D721Med (cell line): ENCODE measurements at places on chromosomes 2 and 18.
A peak's percentile ranks its signal among the peaks of the same experiment; 100 is the strongest.

DNA sequence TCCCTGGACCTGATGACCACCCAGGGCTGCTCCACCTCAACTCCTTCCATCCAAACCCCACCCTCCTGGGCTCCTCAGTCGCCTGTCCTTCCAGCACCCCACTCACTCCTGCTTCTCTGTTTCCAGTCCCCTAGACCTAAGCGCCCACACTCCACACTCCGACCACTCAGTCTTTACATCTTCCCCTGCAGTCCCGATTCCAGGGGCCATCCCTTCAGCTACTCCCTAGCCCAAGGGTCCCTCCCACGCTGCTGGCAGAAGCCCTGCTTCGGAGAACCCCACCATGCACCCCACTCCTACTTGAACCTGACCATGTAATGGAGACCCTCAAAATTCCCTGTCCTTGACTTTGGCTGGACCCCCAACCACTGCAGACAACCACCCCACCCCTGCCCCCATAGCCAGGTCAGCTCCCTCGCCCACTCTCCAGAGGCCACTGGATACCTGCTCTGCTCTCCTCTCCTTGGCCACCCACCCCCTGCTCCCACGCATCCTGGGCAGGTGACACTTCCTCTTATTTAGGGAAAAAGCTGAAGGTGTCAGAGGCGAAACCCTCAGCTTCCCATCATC lies 28.2 kb downstream of the EMX1 start:
- DNase-seq = no peak

DNA sequence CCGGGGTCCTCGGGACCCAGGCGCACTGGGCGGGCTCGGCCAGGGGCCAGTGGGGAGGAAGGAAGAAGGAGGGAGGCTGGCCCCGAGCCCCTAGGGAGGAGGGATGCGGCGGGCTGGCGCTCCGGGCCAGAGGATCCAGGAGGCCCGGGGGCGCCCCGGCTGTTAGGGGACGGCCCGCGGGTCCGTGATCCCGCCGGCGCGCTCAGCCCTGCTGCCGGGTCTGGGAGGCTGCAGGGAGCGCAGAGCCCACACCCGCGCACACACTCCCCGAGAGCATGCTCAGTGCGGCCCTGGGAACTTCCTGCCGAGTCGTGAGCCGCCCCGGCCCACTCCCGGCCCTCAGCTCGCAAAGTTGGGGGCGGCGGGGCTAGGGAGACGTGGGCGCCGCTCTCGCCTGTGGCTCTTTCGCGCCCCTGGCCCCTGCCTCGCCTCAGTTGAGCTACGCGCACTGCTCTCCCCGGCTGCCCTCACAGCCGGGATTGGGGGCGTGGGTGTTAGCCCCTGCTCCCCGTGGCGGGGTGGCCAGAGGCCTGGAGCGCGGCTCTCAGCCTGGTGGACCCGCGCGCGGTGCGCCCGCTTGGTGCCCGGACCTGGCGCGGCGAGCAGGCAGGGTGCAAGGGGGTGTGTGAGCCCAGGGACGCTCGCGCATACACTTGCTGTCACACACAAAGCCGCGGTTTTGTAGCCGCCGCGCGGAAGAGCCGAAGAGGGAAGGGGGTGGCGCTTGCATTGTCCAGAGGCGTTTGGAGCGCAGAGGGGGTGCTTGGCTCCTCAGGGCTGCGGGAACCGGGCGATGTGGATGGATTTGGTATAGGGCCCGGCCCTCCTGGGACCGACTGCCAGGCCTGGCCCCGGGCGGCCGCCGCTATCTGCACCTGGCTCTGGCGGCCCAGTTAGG lies 132.9 kb upstream of the MGAT5 start:
- DNase-seq = peak; percentile 34

DNA sequence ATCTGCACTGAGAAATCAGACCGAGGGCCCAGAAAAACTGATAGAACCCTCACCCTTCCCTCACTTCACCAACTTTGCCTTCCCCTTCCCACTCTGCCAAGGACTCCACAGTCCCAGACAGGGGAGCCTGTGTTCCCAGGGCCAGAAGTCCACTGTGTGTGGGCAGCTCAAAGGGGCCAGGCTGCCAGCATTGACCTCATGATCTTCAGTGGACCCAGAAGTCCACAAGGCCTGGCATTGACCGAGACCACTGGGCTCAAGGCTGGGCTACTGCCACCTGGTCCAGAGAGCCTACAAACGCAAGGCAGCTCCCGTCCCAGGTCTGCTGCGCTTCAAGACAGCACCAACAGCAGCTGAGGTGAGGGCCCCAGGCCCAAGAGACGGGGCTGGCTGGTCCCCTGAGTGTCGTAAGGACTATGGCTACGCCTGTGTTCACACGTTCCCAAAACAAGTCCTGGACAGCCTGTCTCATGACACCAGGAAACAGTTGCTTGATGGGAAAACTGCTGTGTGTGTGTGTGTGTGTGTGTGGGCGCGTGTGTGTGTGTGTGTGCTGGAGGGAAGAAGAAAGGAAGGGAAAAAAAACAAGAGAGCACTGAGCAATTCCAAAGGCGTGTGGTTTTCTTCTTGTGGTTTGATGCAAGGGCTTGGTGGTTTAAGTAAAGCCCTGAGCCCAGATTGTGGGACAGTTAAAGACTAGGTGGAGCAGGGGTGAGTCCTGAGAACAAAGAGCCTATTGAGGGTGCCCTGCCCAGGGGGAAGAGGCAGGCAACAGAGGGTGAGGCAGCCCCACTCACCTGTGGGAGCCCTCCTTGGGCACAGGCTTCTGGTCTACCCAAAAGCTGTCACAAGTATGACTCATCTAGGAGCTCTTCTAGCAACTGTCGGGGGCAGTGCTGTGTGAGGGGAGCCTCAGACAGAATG lies 46.6 kb upstream of the ZBTB7C start:
- no peak for DNase-seq

GRCh38 chr2:109367683-109368082 lies 238.7 kb downstream of the SH3RF3 start:
- DNase-seq = no peak

GRCh38 chr18:58625839-58626238 lies 3.1 kb downstream of the ALPK2 start:
- DNase-seq = no peak
